ENCODE measurements at places on chromosomes 1 and 21. TPM values are rescaled to one million over a fixed set of nuclear protein-coding genes. Genes with fewer than 3 reads are reported as not detected.

GRCh38 chr1:182317611-182318161 is 73.9 kb downstream of the GLUL start:
- DNase-seq, result no peak

GRCh38 chr1:229093238-229093540 is 177.7 kb upstream of the RAB4A start:
- no peak for DNase-seq

The SOX13 gene
- 76.3 TPM for total RNA-seq

DNA sequence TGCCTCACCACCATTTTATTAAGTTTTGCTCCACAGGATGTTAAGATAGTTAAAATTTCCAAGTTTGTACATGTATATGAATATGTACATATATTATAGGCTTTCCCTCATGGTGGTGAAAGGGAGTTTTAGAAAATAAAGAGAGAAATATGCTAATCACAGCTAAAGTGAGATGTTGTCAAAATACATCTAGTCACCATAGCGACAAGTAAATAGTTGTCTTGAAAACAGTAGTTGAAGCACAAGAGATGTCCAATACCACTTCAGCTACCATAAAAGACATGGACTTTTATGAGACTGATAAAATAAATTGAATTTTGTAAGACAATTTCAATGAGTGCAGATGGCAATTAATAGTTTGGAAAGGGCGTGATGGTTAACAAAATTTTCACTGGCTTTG is 1600.0 kb downstream of the BRINP3 start:
- no peak for DNase-seq

DNA sequence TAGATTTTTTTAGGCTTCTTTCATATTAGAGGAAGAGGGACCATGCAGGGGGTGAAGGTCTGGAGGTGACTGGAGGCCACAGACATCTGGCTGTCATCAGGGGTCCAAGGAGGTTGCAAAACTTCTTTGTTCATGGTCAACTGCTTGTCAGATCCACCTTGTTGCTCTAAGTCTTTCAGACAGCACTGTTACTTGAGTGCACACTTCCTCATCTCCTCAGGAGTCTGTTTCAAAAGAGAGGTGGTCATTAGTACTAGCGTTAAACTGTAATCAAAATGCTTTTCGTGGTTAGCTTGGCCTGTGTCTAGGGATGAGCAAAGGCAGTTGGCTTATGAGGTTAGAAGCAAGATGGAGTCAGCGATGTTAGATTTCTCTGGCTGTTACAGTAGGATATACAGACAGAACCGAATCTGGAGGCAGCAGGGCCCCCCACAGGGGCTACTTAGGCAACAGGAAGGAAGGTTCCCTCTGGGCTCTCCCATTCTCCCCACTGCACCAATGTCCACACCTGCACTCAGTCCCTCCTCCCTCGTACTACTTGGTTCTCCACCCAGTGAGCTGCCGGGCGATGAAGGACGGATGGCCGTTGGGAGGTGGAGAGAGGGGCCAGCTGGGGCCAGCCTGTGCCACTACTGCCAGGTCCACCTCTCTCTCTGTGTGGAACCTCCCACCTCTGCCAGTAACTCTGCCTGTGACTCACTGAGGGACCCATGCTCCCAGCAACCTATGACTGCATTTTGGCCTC is 57.2 kb downstream of the TOR1AIP2 start:
- DNase-seq, result no peak

DNA sequence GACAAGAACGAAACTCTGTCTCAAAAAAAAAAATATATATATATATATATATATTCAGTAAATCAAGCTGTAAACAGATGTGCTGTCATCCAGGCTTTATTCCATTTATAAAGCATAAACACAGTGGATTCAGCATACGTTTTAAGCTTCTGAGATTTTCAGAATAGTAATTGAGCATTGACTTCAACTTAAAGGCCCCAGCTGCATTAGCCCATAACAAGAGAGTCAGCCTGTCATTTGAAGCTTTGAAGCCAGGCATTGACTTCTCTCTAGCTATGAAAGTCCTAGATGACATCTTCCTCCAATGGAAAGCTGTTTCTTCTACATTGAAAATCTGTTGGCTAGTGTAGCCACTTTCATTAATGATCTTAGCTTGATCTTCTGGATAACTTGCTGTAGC is 6.6 kb downstream of the KPNA6 start:
- no peak for DNase-seq

The KCNE2 gene
- total RNA-seq, result 0.52 TPM

DNA sequence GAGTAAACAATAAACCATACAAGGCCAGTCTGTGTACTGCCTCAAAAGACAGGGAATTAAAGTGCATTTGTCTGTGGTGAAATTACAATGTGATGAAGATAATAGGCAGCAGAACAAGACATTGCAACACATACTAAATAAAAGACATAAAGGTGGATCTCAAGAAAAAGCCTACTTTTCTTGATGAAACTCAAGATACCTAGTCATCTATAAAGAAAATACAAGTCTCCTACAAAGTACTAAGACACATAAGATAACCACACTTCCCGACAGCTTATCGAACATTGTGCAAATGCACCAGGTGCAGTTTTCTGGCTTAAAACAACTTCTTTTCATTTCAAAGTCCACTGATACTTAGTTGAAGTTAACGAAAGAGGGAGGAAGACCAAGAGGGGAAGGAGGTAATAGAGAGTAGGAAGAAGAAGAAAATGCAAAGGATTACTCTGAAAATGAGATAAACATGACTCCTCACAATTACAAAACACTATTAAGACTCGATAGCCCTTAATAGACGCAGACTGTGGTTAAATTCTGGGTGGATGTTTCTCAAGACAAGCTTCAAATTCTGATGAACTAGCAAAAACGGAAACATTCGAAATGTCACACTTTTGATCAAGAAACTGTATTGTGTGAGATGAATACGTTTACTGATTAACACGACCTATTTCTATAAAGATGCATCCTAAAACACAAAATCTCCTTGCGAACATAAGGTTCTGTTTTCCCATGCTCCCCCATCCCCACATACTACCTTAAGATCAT is 2.0 kb downstream of the HNRNPR start:
- no peak for DNase-seq

GRCh38 chr1:208243527-208243966 is 637 bp downstream of the PLXNA2 start:
- DNase-seq, result no peak

Measured in upper lobe of right lung (tissue), 1 donor.